Astrocyte (in vitro differentiated cells and primary cell): ENCODE measurements at places on chromosomes 2 and 18. TPM values are rescaled to one million over a fixed set of nuclear protein-coding genes. Genes with fewer than 3 reads are reported as not detected.

DNA sequence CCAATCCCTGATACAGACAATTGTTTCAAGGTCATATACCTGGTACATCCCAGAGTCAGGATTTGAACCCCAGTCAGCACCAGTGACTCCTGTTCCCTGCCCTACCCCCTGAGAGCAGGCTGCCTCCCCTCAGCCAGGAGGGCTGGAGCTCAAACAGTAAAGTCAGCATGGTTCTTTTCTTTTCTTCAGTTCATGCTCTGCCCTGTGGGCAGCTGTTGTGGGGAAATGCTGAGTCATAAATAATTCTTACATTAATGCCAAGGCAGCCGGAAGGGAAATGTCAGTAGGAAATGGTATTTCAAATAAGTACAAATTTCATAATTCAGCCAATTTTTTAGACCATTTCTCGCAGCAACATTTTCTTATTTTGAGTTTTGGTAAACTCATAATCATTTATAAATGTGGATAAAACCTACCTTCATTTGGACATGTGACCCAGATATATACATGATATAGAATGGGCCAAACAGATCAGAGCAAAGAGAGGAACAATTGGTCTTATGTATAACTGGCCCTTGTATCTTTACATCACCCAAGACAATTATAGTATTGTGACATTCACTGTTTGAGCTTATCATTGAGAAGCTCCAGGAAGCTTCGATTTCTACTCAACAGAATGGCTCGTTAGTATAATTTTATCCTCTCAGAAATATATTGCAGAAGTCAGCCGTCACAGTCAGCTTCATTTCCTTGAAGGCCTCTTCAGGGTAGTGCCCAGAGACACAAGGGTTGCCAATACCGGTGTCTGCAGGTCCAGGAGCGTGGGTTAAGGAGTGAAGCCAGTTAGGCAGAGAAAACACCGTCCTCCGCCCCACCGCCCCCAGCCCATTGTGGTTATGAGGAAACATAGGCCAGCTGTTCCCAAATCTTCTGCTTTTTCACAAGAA lies 28.0 kb upstream of the SCYGR1 start:
- DNase-seq, result peak; percentile 61

DNA sequence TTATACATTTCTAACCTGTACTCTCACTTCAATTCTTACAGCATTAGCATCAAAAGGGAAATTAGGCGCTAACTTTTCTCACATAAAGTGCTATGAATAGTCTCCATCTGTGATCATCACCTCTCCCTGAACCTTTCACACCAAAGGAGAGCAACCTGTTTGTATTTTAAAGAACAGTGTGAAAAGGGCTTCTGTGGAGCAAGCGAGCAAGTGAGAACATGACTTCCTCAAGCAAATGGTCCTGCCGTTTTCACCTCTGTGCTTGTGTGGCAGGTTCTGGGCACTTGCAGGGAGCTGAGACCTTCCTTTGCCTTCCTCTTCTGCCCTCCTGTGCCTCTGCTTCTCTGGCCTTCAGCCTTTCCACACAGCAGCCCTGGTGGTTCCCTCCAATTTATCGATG lies 51.9 kb downstream of the TGFA start:
- no peak for DNase-seq

- DNase-seq, result no peak
Measured at GRCh38 chr2:165776013-165776412, 18.0 kb downstream of the GALNT3 start.

DNA sequence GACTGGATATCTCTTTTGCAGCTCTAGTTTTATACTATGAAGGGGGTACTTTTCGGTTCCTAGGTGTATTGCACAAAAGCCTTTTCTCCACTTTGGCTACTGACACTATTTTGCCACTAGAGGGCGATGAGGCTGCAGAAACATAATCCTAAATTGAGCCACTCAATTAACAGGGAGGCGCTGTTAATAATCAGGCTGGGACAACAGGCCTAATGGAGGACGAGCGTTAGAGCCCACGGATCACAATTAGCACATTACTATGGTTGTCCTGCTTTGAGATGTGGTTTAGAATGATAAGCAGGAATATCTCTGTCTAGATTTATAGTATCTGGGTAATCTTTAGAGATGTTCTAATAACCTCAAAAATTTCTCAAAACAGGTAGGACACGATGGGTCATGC lies 62.2 kb upstream of the PMAIP1 start:
- DNase-seq, result peak; percentile 28

GRCh38 chr2:76310894-76311633 lies 600.3 kb upstream of the GCFC2 start:
- no peak for DNase-seq

Gene CLHC1
- 16.5 and 17.5 TPM in 2 replicates for total RNA-seq

Gene DNAJC10
- total RNA-seq, result 166 and 169 TPM in 2 replicates

Gene LBX2
- 0.89 and 1.0 TPM in 2 replicates for total RNA-seq

Gene BOLL
- total RNA-seq, result not detected in 2 replicates

Gene INHBB
- total RNA-seq, result 7.1 and 19.8 TPM in 2 replicates
